ENCODE measurements at places on chromosomes 16 and 17.

DNA sequence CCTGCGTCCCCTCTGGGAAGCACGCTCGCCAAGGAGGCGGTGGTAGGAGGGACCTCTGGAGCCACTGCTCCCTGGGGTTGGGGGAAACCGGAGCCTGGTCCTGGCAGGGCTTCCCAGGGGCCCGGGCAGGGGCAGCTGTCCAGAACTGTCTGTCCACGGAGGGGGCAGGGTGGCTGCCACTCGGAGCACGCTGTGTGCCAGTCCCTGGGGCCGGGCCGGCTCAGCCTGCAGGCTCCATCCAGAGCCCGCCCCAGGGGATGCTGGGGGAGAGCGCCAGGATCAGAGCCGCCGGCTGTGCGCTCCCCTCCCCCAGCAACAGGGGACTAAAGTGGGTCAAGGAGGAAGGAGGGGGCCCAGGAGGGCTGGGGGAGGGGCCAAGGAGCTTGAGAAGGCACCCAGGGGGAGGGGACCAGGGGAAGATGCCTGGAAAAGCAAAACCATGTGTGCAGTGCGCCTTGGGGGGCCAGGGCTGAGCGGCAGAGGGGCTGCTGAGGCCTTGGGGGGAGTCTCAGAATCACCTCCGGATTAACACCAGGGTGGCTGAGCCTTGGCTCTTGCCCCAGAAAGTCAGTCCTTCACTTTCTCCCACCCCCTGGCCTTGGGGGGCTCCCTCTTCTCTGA, 21.3 kb downstream of the ZNF423 start:
- no peak for DNase-seq

DNA sequence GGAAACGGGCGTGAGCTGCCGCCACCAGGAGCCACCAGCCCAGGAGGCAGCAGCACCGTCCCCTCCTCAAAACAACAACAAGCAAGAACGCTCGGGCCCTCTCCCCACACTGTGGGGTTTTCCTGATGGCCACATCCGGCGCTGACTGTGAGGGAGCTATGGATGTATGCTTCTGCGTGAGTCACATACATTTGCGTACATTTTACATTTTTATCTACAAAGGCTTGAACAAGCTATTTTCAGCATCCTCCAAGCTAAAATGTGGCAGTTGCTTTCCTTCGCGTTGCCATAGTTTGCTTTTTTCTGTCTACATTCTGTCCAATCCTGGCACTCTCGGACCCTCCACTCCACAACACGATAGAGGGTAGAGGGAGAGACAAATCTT, 2.0 kb upstream of the ABR start:
- DNase-seq: no peak

GRCh38 chr17:77615703-77616253, 342.7 kb upstream of the TNRC6C start:
- DNase-seq: peak; percentile 46

- peak; percentile 94 for DNase-seq
These were observed 51.0 kb upstream of the TOX3 start for GRCh38 chr16:52597772-52598483.

DNA sequence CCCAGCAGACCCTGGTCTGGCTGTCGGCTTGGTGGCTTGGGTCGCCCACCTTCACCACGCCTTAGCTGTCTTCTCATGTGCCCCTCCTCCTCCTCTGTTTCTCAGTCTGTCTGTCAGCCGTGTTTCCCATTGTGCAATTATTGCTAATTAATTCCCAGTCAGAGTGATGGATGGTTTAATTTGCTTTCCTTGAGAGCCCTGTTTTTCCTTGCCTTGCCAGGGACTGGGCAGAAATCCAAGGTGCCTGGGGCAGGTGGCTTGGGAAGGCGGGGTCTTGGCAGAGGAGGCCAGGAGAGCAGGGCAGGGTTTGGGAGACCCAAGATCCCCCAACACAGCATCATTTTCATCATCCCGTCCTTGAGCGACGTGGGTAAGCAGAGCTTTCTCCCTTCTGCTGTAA, 21.3 kb downstream of the NECAB2 start:
- DNase-seq: peak; percentile 87

DNA sequence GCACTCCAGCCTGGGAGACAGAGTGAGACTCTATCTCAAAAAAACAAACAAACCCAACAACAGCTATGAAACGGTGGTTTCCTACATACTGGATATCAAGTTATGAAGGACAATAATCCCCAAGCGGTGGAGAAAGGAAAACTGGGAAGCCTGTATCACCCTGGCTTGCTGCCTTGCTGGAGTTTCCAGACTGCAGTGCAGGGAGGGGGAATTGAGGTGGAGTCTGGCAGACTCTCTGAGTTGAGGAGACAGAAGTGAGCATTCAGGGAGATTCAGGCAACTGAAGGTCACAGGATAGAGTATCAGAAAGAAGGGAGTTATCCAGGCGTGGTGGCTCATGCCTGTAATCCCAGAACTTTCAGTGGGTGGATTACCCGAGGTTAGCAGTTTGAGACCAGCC, 11.9 kb downstream of the QRICH2 start:
- DNase-seq: no peak

DNA sequence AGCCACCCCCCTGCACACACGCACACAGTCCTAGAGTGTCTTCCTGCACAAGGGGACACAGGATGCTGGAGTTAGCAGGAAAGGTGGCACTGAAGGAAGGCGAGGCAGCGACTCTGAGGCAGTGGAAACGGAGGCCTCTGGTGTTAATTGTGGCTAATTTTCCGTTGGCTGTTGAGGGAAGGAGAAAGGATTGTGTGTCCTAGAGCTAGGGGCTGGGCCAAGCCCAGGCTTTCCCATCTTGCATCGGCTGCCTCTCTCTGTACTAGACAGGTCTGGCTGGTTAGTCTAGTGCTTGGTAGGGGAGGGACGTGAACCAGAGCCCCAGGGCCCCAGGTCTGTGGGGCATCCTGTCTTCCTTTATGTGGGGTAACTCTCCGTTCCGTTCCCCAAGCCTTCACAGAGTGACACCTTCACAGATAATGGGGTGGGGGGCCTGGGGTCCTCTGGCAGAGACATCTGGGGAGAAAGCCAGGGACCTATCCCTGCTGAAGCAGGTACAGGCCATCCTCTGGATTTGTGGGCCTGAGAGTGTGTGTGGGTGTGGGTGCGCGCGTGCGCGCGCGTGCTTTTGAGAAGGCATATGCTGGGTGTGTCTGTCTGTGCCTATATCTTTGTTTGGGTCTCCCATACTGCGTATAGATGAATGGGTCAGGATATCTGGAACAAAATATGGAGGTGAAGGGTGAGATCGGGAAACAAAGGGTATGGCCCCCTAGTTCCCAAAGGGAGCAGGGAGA, at the start of gene CHD3:
Gene CHD3, plus strand, starts transcription at position 606 of the 737 bp plus-strand sequence. CDS start 212 bp downstream, outside the sequence.
- DNase-seq: peak; percentile 72

GRCh38 chr17:38691154-38691553, 13.9 kb upstream of the MLLT6 start:
- no peak for DNase-seq

Data from NCI-H2171 treated with DMSO at 0.1 percent for 48 hours (cell line).